Renal cortex interstitium (tissue), 15 donors: ENCODE measurements at places on chromosomes 1 and 21.

DNA sequence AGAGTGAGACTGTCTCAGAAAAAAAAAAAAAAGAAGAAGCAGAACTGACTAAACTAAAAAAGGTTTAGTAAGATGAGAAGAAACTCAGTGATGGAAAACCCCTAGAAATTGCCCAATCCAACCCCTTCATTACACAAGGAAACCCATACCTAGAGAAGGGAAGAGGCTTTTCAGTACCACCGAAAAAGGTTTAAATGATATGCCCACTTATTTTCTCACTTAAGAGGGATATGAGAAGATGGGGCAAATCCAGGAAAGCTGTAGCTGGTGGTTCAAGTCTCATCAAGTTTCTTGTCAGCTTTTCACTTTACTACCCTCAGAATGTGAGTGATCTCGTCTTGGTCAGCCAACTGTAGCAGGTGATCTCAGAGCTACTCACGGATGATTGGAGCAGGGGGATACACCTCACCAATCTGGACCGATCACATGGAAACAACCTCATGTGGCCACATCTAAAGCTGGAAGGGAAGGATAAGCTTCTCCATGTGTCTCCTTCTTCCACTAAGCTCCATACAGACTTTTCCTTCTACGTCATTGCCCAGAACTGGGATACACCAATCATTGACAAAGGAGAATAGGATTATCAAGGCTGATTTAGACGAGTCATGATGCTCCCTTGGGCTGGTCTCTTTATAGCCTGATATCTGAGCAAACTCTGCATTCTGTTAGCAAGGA, 126.7 kb upstream of the POU3F1 start:
- DNase-seq: no peak

- no peak for DNase-seq
Measured at GRCh38 chr1:180241716-180242544, 11.9 kb downstream of the LHX4 start.

DNA sequence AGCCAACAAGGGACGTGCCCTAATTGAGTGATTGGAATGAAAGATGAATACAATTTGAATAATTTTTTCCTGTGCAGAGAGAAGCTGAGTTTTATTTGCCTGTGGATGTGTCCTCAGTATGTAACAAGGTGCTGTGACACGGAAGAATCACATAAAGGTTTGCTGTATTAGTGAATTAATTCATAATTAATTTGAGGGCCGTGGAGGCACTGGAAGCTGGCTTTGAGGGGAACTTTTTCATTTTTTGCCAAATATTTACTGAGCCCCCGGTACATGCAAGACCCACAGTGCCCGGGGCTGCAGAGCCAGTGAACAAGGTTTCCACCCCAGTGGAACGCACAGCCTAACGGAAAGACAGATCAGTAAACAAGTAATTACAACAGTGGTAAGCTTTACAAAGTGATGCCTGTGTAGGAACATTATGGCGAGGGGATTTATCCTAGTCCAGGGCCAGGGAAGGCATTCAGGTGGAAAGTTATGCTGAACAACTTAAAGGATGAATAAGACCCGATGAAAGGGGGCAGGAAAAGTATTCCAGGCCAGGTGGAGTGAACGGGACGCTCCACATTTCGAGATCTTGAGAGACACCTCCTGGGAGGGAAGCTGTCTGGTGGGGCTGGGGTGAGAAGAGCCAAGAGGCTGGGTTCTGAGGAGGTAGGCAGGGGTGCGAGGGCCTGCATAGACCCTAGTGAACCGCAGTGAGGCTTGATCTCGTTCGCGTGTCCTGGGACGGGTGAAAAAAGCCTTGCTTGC, 773 bp upstream of the RCC2 start:
- DNase-seq: no peak

DNA sequence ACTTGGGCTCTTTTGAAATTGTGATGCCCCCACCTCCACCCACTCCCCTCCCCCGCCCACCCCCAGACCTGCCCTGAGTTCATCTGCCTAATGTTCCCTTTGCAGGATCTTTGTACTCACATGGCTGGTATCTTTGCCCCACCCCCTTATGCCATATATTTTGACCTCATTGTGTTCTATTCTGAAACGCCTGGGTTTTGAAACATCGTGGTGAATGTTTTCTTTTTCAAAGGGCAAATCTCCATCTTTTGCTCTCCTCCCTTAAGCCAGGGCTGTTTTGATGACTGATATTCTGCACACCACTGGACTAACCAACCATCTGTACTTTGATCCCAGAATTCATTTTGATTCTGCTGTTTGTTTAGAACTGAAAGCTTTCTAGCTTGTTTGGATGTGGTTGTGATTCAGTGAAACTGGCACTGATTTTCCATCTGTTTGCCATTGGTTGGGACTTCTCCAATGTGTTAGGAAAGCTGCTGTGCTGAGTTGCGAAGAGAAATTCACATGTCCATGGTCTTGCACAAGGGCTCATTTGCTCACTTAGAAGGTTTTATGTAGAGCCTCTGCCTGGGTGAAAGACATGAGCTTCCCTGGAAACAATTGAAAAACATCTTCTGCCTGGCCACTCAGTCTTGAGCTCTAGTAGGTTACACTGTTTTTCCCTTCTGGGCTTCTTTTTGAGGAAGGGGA, 16.5 kb downstream of the SMAP2 start:
- no peak for DNase-seq

- DNase-seq: no peak
Measured at GRCh38 chr1:221777431-221778072, 35.7 kb upstream of the DUSP10 start.

DNA sequence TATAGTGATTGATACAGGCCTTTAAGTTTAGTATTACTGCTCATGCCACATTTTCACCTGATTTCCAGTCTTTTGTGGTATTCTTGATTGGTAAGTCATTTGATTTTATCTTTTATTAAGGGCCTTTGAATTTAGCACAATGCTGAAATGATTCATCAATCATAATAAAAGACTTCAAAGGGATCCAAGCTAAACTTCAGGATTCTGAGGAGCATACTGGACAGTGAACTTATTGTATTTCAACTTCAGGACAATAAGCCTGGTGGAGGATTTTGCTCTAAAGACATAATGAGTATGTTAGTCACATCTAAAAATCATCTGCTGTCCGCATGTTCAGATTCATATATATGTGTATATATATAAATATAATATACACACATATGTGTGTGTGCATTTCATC, 233.3 kb downstream of the SETD4 start:
- no peak for DNase-seq

DNA sequence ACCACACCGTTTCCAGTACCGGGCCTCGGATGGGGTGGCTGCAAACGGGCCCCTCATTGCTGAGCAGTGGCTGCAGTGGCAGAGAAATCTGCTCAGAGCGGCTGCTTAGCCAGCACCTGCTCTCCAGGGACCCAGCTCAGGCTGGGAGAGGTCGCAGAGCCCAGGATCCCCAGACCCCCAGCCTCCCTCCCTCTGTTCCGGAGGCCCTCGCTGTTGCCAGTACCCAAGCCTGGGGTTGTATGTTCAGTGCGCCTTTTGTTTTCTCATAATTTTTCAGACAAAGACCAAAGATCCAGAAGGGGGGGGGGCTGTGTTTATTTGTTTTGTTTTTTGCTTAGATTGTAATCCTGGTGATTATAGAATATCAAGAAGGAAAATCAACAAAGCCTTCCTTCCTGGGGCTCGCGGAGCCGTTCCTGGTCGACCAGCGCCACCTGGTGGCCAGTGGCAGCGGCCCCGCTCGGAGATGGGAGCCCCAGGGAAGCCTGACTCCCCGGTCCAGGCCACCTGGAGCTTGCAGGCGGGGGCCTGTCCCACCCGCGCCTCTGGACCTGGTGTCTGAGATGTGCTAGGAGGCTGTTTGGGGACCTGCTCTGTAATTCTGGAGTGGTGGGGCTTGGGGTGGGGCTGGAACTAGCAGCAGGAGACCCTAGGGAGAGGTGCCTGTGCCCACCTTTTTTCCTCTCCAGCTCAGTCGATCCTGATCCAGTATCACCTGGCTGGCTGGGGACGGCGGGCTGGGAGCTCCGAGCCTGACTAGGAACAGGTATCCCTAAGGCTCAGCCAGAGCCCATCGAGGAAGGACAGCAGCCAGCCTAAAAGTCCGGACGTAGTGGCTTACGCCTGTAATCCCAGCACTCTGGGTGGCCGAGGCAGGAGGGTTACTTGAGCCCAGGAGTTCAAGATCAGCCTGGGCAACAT, 123.9 kb upstream of the VAMP3 start:
- no peak for DNase-seq

DNA sequence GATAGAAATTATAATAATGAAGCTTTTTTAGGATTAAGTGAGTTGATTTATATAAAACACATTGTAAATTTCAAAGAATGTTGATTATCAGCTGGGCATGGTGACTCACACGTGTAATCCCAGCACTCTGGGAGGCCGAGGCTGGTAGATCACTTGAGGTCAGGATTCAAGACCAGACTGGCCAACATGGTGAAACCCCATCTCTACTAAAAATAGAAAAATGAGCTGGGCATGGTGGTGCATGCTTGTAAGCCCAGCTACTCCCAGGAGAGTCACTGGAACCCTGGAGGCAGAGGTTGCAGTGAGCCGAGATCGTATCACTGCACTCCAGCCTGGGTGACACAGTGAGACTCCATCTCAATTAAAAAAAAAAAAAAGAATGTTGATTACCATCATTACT, 18.4 kb downstream of the ADAMTS1 start:
- no peak for DNase-seq
